Thymus (tissue), 14 donors: ENCODE measurements at places on chromosomes 5 and 9. TPM values are rescaled to one million over a fixed set of nuclear protein-coding genes. Genes with fewer than 3 reads are reported as not detected.

GRCh38 chr5:142569905-142570304, 116.0 kb downstream of the FGF1 start:
- DNase-seq: no peak

GLRA1 gene
- polyA plus RNA-seq: not detected

RPL7A gene
- polyA plus RNA-seq: 3,092 TPM

DNA sequence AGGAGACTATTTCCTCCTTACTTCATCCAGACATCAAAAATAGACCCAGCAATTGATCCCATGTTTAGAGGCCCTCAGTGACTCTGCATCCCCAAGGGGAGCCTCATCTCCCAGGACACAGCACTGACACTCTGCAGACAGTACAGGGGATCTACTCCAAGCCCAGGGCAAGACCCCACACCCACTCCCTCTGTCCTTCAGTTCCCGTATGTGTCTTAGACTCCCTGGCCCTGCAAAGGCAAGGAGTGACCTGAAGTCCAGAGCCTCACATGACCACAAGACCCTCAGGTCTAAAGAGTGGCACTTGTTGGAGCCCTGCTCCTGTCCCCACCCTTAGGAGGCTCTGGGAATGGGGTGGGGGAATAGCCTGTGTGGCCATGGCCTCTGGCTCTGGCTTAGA, 21.7 kb downstream of the IGIP start:
- DNase-seq: no peak

DNA sequence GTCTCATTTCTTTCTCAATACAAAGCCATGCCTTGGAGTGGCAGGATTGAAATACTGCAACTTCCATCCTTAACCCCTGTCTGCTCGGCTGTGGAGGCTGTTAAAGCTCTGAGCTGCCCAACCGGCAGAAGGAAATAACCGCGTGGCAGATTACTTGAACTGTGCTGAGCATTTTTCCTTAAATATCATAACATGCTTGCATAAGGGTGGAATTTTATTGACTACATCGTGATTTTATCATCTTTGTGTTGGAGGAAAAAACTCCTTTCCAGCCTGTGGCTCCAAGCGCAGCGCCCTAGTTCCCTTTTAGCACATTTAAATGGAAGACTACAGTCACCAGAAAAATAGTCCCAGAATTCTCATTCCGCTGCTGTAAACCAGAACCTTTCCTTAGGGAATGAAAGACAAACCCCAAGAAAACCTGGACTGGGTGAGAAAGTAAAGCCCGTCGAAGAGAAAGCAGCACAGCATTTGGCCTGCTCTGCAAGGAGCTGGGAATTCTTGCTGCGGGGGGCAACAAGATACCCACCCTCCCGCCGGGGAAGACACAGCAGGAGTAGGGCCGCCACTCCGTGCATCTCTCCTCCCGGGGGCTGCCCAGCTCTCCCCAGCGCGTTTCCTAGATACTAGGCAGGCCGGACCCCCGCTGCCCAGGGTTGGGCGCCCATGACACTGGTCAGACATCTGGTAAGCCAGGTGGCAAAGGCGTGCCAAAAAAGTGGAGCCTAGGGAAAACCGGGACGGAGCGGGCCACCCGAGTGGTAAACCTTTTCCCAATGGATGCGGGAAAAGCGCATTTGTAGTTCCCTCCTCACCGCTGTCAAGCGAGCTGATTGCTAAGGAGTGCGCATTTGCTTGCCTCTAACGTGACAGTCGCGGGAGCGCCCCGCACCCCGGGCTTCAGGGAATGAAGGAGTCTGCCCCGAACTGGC, 1.3 kb downstream of the SHC3 start:
- no peak for DNase-seq
